ENCODE measurements at places on chromosomes 5 and 9. TPM values are rescaled to one million over a fixed set of nuclear protein-coding genes. Genes with fewer than 3 reads are reported as not detected.

The LMX1B gene
- 0.38 TPM for total RNA-seq

The RNF180 gene
- 11.6 TPM for total RNA-seq

The C1QTNF2 gene
- total RNA-seq: 0.68 TPM

The FCN2 gene
- 1.3 TPM for total RNA-seq

The PCDHGB5 gene
- 7.0 TPM for total RNA-seq

The BARHL1 gene
- total RNA-seq: not detected

The RMI1 gene
- total RNA-seq: 5.5 TPM

The MEGF10 gene
- total RNA-seq: 0.16 TPM

The RELL2 gene
- 1.9 TPM for total RNA-seq

The SNX24 gene
- 24.2 TPM for total RNA-seq
